ENCODE measurements at places on chromosomes 5 and 9.
A peak's percentile ranks its signal among the peaks of the same experiment; 100 is the strongest.

DNA sequence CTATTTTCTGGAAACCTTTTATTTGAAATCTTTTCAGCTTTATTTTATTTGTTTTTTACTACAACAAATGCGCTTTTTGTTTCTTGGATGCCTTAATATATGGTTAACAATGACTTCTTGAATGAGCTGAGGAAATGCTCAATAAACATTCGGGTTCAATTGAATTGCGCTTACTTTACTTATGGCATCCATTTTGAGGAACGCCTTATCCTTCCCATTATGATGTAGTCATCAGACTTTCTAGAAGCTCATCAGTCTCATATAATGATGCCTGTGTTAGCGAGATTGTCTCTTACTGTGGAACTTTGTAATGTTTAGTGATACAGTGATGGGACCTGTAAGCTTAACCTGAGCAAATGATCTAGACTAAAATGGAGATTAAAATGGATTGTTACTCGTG lies 916 bp downstream of the SHLD3 start:
- no peak for DNase-seq

DNA sequence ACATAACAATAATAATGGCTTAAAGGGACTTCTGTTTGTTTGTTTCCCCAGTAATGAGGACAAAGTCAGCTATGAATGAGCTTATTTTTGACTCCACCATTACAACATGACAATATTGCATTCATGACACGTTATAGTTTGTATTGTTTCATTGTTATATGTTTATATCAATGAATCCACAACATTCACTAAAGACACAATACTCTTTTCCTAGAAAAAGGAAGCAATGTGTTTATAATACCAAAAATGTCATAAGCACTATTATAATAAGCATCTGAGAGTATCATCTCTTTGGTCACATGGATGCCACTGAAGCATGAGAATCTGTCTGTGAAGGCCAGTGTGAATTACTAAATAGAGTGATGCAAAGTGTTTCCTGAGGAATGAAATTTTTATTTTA lies 1026.9 kb upstream of the C9orf72 start:
- DNase-seq: no peak

GRCh38 chr5:149824120-149824519 lies 94.0 kb downstream of the PPARGC1B start:
- no peak for DNase-seq

- DNase-seq: peak; percentile 3
Measured at GRCh38 chr5:163565931-163566608, 60.7 kb downstream of the MAT2B start.

DNA sequence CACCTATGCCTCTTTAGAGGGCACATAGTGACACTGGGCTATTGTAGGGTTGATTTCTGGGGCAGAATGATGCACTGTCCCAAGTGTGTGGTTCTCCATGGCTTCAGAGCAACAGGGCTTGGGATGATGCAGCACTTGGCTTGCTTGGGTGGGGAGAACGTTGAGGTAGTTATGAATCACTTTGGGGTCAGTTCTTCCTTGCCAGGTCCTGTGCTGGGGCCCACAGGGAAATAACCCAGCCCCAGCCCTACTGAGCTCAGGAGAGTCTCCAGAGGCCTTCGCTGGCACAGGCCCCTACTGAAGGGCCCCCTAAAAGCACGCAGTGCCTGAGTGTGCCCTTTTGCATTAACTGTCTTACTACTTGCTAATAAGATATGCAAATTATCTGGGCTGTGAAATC lies 24.2 kb downstream of the JADE2 start:
- no peak for DNase-seq

GRCh38 chr5:126777257-126777974 lies 480 bp downstream of the LMNB1 start:
- DNase-seq: peak; percentile 31

DNA sequence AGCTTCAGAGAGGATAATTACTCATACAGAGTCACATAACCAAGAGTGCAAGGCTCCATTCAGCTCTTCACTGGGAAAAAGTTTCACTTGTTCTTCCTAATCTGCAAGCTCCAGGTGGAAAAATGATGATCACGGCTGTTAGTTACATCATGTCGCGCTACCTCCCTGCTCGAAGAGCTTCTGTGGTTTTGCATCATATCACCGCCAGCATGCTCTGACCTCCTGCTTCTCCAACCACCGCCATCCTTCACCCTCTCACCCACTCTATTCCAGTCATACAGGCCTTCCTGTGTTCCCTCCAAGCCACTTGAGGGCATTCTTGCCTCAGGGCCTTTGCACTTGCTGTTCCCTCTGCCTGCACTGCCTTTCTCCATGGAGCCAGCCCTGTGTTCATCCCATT lies 47.1 kb downstream of the COL27A1 start:
- no peak for DNase-seq

GRCh38 chr9:129422032-129422842 lies 198.7 kb downstream of the C9orf50 start:
- DNase-seq: no peak

DNA sequence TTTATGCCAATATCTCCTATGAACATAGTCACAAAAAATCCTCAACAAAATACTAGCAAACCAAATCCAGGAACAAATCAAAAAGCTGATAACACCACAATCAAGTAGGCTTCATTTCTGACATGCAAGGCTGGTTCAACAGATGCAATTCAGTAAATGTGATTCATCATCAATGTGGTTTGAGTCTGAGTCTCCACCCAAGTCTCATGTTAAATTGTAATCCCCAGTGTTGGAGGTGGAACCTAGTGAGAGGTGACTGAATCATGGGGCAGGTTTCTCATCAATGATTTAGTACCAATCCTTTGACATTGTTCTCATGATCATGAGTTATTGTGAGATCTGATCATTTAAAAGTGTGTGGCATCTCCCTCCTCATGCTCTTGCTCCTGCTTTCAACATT lies 1072.7 kb downstream of the NR2F1-AS1 start:
- DNase-seq: no peak

DNA sequence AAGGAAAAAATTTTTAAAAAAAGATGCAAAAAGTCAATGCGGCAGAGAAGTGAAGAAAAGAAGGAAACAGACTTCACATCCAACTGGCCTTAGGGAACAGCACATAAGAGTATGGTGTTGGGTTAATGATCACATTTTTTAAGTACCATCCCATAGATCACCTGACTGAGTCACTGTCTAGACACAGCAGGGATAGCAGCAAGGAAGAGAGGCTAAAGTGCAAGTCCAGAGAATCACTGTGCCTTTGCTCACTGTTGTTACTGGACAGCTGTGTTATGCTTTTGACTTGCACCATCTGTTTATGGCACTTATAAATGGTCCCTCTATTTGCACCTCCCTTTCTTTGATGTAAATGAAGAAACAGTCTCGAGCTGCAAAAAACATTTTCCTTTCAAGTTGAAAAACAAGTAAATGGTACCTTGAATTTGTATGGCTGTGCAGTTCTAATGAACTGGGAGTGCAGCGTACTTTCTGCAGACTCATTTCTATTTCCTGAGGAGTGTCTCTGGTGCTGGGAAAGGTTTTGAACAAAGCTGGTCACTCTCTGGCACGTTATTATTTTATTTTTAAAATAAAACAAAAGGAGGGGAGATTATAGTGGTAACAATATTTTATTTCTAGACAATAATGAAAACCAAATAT lies 84.2 kb downstream of the TRPM6 start:
- no peak for DNase-seq

DNA sequence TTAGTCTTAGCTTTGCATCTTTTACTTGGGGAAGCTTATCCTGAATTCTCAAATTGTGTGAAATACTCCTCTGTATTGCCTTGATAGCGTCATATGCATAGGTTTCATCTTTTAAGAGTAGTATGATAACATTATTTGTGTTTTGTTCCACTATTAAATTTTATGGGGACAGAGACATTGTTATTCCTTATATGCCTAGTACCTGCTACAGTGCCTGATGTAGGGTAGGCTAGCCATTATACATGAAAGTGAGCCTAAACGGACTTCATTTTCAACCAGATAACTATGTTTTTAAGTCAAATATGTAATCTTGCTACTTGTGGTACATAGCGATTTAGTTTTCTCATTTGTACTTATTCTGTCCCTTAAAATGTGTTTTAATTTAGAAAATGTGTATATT lies 105.9 kb downstream of the DMXL1 start:
- DNase-seq: no peak

DNA sequence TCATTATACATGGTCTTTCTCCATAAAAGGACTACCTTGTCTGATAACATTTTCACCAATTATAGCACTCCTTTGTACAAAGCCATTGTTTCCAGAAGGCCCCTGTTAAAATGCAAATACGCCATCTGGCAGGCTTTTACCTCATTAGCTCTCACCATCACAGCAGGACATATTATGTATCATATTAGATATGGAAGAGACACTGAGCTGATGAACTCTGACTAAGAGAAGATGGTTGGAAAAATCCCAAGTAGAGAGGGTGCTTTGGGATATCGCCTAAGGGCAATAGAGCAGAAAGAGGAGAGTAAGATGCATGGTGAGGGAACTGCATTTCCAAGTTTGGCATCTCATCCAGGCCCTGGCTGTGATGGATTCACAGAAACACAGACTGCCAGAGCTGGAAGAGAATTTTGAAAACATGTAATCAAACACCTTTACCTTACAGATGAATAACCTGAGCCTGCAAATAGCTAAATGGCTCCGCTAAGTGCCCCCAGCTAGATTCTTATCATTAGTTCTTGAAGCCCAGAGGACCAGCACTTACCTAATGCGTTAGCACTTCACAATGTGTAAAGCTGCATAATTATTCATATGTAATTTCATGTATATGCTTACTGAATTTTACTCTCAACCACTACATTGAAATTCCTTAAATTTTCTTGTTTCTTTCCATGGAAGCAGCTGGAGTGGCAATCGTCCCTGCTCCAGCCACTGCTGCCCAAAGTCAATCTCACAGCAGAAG lies 393.6 kb upstream of the IZUMO3 start:
- DNase-seq: no peak

DNA sequence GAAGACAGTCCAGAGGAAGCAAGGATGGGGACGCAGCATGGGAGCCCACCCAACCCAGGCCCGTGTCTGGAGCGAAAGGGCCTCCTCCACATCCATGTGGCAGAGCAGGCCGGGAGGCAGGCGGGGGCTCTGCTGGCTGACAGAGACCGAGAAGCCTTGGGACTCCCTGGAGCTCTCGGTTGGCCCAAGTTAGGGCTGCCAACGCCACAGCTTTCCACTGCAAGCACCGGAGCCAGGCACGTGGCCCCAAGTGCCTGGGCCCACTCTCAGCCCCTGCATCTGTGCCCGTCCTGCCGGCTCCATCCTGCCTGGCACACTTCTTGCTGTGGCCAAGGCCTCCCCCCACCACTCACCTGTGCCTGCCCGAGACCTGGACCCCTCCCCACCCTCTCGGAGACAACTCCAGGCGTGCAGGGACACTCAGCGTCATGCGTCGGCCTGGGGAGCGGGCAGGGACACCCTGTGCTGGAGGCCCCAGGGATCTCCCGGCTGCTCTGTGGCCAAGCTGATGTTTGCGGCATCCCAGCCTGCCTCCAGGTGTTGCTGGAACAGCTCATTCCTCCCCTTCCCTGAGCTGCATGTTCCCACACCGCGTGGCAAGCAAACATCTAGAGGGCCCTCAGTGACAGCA lies 31.5 kb downstream of the SLC6A3 start:
- no peak for DNase-seq

DNA sequence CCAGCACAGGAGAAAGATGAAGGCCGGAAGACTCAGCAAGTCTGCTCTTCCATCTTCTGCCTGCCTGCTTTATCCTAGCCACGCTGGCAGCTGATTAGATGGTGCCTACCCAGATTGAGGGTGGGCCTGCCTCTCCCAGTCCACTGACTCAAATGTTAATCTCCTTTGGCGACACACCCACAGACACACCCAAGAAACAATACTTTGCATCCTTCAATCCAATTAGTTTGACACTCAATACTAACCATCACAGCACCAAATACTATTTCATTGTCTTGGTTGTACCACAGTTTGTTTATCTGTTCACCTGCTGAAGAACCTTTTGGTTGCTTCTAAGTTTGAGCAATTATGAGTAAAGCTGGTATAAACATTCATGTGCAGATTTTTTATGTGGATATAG lies 23.7 kb downstream of the SMIM32 start:
- DNase-seq: no peak

DNA sequence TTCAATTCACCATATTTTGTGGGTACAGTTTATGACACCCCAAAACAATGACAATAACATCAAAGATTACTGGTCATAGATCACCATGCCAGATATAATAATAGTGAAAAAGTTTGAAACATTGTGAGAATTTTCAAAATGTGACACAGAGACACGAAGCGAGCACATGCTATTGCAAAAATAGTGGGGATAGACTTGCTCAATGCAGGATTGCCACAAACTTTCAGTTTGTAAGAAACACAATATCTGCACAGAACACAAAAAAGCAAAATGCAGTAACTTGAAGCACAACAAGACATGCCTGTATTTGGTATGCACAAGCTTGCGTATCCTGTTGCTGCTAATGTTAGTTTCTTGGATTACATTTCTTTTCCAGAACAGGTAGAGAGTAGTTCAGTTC lies 35.8 kb downstream of the ARHGEF28 start:
- DNase-seq: no peak

DNA sequence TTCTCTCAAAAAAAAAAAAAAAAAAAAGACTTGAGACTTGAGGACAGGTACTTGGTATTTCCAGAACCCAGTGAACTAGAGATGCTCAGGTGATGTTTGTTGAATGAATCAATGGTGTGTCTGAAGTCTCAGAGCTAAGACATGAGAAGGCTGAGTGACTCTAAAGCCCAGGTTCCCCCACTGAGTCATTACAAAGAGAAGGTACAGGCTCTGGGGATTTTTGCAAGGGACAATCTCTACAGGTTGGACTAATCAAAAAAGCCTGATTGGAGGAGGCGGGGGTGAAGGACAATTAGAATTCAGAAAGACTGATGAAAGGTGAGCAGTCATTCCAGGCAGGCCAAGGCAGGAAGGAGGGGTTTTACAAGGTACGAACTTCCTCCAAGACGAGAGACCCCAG lies 8.2 kb upstream of the FABP6 start:
- no peak for DNase-seq

GRCh38 chr5:32534041-32534440 lies 51.3 kb upstream of the SUB1 start:
- DNase-seq: no peak

- no peak for DNase-seq
Measured at GRCh38 chr5:109935833-109936490, 246.2 kb downstream of the MAN2A1 start.

GRCh38 chr5:147413266-147413665 lies 96.6 kb downstream of the DPYSL3 start:
- no peak for DNase-seq

DNA sequence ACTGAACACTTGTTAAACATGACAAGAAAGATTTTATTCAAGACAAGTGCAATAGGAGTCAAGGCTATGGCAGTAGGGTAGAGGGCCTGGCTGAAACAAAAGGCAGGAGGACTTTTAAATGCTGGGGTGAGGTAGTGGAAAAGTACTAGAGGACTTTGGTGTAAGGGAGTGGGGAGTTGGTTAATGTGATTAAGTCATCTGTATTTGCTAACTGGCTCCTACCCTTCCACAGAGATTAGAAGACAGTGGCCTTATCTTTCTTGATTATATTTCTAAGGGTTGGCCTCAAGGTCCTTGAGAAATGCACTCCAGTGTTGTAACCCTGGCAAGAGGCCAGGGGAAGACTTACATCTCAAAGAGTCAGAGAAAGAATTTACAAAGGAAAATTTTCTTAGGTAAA lies 160.2 kb upstream of the FTMT start:
- DNase-seq: no peak

GRCh38 chr5:54637654-54638053 lies 120.1 kb downstream of the SNX18 start:
- DNase-seq: no peak

GRCh38 chr9:91516081-91516480 lies 92.4 kb upstream of the NFIL3 start:
- no peak for DNase-seq
